ENCODE measurements at places on chromosomes 2 and 18.

DNA sequence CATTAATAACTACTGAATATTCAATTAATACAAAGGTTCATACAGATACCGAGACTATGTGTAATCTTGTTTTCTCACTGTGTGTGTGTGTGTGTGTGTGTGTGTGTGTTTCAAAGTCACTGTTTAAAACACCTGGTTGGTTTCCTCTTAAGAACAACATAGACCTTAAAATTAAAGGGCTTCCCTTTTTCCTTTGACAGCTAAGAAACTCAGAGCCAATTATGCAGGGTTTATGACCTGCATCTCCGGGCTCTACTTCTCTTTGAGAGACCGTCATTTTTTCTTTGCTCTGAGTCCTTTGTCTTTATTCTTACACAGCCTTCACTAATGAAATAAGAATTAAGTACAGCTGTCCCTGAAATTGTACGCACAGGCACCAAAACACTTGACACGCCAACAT is 145.6 kb downstream of the HDAC4 start:
- DNase-seq = no peak

GRCh38 chr18:53625997-53626599 is 598.4 kb downstream of the MBD2 start:
- no peak for DNase-seq

GRCh38 chr2:161010503-161011015 is 149.7 kb upstream of the TANK start:
- no peak for DNase-seq

DNA sequence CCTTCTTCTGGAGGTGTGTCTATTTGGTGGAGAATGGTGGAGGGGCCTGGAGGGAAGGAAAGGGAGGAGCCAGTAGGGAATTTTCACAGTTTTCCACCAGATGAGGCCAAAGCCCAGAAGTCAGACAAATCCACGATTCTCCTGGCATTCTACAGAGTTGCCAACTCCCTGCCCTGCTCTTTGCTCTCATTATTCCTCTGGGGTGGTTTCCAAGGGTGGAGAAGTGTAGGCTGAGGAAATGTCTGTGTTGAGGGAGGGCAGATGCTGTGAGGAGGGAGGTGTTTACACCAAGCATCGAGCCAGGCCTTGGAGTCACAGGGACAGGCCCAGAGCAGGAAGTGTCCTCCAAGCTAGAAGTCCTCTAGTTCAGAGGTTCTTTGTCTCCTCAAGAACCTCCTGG is 124.1 kb upstream of the LGALSL start:
- no peak for DNase-seq

DNA sequence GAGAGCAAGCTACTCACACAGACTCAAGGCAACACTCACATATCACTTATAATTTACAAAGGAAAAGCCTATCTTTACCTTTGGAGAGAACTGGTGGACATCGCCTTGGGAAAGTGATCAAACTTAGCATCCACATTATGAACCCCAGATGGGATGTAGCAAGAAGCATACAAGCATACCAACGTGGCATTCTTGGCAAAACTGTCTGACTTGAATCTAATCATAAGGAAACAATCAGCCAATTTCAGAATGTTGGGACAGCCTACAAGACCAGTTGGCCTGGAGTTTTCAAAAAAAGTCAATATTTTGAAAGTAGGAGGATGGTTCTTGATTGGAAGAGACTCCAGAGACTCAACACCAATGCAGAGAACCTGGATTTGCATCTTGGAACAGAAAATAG is 79.1 kb upstream of the PMAIP1 start:
- DNase-seq = no peak

DNA sequence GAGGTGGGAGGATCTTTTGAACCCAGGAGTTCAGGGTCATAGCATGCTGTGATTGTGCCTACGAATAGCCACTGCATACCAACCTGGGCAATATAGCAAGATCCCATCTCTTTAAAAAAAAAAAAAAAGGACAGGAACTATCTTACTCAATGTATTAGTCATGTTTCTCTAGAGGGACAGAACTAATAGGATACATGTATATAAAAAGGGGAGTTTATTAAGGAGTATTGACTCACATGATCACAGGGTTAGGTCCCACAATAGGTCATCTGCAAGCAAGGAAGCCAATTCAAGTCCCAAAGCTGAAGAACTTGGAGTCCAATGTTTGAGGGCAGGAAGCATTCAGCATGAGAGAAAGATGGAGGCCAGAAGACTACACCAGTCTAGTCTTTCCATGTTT is 18.8 kb upstream of the CASP10 start:
- no peak for DNase-seq

GRCh38 chr18:38575648-38576047 is 1010.0 kb upstream of the CELF4 start:
- DNase-seq = no peak

GRCh38 chr2:175036582-175037018 is 31.4 kb upstream of the CHN1 start:
- DNase-seq = no peak
